ENCODE measurements at places on chromosomes 5 and 9.

- no peak for DNase-seq
These were observed 307.3 kb upstream of the MPDZ start for GRCh38 chr9:13586587-13587374.

DNA sequence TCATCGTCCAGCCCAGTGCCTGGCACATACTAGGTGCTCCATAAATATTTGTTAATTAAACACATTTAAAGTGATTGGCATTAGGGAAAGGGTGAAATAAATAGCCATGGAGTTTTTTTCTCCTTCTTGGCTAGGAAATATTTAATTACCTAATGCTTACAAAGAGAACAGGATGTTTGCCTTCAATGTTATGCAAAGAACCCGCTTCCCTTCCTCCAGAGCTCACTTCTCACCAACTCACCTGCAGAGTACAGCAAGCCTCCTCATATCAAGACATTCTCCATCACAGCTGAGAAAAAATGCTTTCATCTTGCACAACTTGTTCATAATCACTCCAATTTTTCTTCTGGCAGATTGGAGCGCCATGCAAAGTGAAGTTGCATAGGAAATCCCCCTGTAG, 161.7 kb upstream of the STK32A start:
- no peak for DNase-seq

DNA sequence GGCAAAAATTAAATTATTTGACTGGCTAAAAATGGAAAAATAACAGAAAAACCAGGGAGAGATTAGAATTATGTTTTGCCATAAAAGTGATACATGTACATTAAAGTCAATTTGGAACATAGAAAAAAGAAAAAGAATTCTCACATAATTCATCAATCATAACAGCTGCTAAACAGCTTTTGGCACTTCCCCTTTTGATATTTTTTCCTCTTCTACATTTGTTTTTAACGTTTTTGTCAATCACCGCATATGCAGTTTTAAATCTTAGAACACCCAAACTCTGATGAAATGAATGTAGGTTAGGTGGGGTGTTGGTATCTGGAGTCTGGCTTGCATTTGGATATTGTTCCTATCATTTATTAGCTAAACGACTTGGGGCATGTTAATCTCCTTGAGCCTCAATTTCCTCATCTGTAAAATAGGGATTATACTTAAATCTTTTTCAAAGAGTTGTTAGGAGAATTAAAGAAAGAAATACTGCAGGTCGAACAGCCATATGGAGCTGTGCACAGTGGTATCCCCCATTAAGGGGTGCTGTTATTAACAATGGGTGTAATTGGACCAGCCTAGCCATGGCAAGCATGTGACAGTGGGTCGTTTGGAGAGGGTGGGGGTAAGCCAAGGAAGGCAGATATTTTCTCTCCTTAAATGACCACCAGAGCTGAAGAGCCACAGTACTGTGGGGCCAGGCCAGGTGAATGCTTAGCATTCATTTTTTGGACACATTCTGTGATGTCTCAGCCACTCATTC, 22.6 kb downstream of the NPR3 start:
- DNase-seq = no peak

DNA sequence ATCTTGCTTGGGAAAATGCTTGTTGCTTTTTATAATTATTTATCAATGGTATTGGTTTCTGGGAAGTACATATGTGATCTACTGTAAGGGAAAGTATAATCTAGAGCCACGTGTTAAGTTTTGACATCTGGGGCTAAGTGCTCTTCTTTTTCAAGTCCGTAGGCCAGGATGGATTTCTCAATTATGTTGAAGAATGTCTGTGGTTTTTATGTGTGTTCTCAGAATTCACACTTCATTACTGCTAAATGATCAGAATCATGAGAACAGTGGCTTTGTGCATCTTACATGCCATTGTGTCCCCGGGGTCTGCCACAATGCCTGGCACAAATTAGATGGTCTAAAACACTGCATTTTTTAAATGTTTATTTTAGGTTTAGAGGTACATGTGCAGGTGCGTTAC, 14.5 kb upstream of the AUH start:
- DNase-seq = no peak

DNA sequence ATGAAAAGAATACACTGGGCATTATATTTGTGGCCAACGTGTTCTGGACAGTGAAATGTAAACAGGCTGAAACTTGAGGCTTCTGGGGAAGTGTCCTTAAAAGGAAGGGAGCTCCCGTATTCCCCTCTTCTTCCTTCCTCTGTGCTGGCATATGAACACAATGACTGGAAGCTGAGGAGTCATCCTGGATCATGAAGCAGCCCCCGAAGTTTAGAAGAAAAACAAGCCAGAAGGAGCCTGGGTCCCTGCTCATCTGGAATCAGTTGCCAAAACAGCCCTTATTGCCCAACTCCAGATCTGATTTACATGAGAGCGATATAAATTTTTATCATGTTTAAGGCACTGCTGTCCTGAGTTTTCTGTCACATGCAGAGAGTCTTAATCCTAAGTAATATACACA, 65.4 kb upstream of the SLC1A1 start:
- no peak for DNase-seq

DNA sequence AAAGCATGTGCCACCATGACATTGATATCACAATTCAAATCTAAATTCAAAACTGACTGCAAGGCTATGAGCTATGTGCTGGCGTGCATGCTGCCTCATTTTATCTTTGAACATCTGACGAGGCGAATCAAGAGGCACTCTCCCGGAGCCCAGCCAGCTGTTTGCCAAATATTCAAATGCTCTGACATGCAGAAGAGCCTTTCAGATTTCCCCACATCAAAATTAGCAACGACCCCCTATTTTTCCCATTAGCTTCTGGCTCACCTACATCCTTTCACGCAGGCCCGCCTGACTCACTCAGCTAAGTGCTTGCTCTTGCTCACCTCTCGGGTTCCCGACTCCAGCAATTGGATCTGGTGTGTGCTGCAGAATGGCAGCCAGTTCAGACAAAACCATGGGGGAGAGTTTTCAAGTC, 159.0 kb downstream of the NR2F1-AS1 start:
- no peak for DNase-seq

- no peak for DNase-seq
These were observed 523.5 kb upstream of the CLINT1 start for GRCh38 chr5:158382473-158382872.

DNA sequence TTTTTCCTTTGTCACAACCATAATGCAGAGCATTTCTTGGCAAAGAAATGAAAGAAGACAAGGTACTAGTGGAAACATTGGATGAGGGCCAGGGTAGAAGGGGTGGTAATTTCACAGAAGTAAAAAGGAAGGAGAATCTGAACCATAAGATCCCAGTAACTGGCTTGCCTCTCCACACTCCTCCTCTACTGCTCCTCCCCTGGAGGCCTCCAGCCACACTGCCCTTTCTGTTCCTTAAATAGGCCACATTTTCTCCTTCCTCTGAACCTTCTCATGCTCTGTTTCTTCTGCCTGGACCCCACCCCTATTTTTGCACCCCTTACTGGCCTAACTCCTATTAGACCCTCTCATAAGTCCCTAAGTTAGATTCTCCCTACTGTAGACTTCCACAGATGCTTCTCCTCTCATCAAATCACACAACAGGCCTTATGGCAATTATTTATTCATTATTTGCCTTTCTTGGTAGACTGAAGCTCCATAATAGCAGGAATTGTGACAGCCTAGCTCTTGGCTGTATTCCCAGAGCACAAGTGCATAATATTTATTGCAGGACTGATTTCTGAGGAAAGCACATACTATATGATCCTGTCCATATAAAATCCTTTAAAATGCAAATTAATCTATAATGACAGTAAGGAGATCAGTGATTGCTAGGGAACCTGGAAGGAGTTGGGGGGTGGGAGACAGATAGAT, 31.3 kb upstream of the GRIA1 start:
- no peak for DNase-seq

GRCh38 chr9:21682981-21683380, 119.5 kb upstream of the MTAP start:
- no peak for DNase-seq

DNA sequence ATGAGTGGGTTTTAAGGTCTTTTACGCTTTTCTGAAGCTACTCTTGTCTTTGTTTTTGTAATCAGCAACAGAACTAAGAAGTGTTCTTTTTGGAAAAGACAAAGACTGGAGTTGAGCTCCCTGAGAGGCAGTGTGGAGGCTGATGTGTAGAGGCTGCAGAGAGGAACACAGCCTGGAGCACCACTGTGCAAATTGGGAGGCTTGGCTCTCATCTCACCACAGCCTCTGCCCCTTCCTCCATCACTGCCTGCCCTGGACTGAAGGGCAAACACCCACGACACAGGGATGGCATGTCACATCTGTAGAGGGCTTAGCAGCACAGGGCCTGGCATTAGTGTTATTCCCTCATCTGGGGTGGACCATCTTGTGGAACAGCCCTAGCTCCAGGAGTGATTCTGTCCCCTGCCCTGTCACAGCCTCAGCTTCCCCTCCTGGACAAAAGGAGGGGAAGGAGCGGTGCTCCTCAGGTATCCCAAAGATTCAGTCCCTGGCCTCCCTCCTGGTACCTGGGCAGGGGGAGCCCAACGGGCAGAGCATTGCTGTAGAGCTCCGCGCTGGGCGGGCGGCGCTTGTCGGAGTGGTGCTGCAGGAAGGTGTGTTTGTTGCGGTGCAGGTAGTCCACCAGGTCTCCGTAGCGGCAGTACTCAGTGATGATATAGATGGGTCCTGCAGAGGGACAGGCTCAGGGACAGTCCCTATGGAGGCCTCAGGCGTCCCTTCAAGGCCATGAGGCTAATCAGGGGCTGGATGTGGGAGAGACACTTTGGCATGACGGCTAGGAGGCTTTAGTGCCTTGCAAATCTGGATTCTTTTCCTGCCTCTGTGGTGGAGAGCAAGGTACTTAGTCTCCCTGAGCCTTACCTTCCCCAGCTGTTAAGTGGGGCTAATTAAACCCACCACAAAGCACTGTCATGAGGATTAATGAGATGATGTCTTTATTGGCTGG, 32.8 kb downstream of the PDGFRB start:
- no peak for DNase-seq

DNA sequence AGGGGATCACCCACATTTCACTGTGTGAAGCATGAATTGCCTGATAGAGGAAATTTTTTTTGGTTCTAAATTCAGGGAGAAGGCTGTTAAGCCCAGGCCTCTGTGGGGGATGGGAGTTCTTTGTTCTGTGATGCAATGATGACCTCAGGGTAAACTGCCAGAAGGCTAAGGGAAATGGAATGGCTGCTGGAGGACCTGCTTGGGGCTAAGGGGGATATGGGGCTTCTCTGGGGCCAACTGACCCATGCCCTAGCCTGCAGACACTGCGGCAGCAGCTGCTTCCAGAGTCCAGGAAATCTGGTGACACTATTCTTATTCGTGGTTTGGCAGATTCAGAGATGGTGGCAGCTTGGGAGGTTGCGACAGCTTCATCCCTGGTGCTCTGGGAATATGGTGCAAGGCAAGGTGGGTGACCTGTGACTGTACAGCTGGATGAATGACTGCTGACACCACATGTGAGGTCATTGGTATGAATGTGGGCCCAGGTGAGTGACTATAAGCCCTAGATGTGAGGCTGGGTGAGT, 30.3 kb downstream of the VCP start:
- no peak for DNase-seq

- no peak for DNase-seq
These were observed 213.4 kb upstream of the DMAC1 start for GRCh38 chr9:8012986-8013385.

DNA sequence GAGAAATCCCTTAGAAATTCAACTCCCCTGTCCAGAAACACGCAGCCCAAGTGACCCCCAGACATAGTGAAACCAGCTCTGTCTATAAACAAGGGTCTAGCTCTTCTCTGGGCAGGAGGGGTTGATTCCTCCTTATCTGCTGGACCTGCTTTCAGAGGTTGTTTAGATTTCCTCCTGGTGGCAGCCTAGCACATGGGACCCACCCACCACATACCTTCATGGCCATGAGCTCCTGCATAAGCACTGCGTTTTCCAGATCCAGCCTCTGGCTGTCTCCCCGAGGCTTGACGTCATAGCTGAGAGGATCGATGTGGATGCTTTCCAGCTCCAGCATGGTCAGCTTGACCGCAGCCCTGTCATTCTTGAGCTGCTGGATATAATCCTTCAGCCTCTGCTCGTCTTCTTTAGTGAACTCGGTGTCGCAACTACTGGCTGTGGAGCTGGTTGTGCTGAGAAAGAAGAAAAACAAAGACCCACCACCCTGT, 77.0 kb downstream of the DCP2 start:
- no peak for DNase-seq

- peak; percentile 17 for DNase-seq
These were observed 1.0 kb upstream of the PTBP3 start for GRCh38 chr9:112334432-112334841.

- no peak for DNase-seq
These were observed 202.1 kb downstream of the DEPDC1B start for GRCh38 chr5:60497706-60498500.

DNA sequence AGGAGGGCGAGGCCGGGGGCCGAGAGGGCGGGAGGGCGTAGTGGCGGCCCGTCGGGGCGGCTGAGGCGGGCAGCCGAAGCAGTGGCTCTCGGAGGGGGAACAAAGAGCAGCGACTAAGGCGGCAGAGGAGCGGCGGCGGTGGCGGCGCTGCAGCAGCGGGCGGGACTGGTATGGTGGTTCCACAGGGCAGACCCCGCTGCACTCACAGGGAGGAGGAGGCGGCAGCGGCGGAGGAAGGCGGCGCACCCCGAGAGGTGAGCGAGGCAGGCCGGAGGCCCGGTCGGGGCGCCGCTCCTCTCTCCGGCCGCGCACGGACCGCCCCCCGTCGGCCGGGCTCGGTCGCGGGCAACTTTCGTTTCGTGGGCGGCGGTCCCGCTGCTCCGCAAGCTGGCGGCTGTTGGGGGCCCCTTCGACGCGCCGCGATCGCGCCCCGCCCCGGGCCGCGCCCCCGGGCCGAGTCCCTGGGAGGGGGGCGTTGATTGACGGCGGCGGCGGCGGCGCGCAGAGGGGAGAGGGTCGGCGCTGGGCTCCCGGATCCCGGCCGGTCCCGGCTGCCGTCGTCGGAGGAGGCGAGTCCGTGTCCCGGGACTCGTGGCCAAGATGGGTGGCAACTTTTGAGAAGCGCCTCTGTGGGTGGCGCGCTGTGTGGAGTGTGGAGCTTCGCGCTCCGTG, 467 bp downstream of the CNOT6 start:
- DNase-seq = peak; percentile 40

DNA sequence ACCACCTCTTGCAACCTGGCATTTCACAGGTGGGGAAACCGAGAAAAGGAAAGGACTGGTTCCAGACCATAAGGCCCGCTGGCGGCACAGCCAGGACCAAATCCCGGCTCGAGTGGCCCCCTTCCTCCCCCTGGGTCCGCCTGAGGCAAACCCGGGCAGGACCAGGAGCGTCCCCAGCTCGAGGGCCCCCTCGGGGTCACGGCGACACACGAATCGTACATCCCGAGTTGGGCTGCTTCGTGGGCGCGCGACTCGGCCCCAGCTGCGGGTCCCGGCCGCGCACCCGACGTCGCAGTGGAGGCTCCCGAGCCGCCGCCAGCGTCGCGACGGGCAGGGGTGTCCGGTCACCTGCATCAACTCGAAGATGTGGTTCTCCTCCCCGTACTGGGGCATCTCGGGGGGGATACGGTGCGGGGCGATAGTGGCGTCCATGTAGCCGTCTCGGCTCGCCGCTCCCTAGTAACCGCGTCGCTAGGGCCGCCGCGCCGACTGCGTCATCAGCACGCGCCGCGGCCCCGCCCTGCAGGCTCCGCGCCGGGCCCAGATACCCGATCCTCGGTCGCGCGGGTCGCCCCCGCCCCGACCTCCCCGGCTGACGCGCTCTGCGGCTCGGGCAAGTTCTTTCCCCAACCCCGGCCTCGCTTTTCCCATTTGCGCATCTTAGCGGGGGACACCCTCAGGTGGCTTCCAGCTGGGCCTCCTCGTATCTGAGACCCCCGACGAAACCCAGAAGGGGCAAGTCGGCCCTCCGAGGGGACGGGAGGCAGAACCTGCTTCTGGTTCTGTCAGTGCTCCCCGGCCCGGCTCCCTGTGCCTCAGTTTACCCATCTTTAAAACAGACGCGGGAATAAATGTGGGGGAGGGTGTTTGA, at the start of gene AK8:
Gene AK8 (minus strand): TSS at position 461 of the 871 bp plus-strand sequence. CDS start 29 bp downstream, at position 432.
- peak; percentile 80 for DNase-seq
